Stimulated activated CD8-positive, alpha-beta memory T cell treated with anti-CD3 and anti-CD28 coated beads, Interleukin-2, amount 100 ng/mL, for 48 hours (primary cell): ENCODE measurements at places on chromosomes 16 and 17.

DNA sequence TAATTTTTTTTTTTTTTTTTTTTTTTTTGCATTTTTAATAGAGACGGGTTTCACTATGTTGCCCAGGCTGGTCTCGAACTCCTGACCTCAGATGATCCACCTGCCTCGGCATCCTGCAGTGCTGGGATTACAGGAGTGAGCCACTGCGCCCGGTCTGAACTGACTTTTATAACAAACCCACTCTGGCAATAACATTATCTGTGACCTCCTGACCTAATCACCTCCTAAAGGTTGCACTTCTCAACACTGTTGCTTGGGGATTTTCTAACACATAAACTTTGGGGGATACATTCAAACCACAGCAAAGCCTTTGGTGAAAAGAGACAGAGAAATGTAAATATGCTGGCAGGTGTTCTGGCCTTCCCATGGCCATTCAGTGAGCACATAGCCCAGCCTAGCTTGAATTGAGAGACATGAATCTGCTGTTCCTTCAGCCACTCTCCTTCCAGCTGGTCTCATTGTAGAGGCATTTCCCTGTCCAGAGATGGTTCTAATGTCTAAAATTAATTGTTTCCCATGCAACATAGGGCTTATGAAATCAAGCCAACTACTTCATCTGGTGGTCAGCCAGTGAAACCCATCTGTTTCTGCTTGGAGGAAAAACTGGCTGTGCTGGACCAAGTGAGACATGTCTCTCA, 28.3 kb downstream of the LYRM1 start:
- no peak for DNase-seq

DNA sequence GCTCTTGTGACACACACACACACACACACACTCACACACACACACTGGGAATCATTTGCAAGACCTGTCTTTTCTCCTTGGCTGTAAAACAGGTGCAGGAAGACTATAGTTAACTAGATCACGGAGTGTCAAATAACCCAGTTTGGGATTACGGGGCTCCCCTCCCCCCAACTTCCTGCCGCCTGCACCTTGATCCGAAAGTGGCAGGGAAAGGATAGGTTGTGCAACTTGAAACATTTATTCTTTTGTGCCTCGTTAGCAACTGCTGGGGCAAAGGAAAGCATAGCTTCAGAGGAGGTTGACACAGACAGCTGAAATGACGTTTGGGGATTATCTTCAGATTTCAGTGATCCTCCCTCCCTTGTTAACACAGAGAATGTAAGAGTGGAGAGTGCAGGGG, 149.5 kb downstream of the NTN1 start:
- no peak for DNase-seq

- no peak for DNase-seq
Observed at GRCh38 chr17:17680477-17681186, 626 bp upstream of the RAI1 start.

DNA sequence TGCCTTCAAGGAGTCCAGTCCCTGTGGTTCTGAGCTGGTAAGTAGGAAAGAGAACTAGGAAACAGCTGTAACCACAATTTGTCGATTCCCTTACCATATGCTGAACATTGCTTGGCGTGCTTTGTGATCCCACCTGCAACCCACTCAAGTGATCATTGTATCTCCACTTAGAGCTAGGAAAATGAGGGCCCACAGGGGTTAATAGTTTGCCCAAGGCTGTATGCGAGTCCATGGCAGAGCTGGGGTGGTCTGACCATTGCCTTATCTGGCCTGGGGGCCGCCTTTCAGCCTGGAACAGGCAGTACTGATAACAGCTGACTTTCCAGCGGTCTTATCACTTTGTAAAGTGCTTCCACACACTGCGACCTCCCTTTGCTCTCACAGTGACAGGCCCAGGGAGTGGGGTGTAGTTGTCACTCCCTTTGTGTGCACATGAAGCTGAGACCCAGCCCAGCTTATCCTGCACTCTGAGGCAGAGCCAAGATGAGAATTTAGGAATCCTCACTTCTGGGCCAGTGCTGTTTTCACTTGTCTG, 9.8 kb downstream of the MYL4 start:
- no peak for DNase-seq

GRCh38 chr16:69286941-69287713, 24.0 kb upstream of the VPS4A start:
- DNase-seq = no peak

- DNase-seq = no peak
Observed at GRCh38 chr17:74213861-74214391, 555 bp downstream of the TTYH2 start.

DNA sequence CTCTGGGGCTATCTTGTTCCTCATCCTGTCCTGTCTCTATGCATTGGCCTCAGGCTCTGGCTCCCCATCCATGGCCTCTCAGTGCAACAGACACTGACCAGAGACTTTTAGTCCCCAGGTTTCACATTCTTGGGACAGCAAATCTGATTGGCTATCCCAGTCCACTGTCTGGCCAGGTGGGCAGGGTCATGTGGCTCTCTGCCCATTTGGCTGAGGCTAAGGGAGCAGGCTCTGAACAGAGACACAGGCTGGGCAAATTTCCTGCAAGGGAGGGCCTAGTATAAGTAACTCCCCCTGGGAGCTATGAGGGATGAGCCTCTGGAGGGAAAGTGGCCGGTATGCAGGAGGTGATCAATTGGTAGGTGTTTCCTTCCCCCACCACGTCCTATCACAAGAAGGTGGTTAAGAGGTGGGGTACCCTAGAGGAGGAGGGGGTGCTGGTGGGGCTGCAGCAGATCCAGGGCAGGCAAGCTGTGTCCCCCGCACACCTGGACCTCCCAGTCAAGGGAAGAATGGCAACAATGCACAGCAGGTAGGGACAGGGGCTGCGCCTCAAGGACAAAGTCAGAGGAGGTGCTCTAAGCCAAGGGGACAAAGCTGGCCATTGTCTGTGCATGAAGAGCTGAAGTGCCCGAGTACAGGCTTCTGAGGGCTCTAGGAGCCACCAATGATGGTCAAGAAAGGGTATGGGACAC, 13.2 kb downstream of the XYLT2 start:
- no peak for DNase-seq

DNA sequence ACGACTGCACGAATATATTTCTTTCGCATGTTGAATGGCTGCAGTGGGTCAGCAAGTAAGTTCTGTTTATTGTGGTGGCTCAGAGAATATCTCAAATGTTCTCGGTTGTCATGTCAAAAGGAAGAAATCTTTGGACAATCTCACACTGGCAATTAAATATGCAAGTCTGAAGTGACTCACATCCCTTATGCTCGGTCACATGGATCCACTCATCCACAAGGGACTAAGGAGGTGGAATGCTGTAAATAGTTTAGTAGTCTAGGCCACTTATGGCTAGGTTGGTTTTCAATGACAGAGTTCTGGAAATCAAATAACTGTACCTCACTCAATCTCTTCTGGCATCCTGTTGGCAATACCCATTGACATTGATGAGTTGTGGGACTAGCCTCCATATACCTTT, 33.0 kb upstream of the PMP22 start:
- DNase-seq = no peak

DNA sequence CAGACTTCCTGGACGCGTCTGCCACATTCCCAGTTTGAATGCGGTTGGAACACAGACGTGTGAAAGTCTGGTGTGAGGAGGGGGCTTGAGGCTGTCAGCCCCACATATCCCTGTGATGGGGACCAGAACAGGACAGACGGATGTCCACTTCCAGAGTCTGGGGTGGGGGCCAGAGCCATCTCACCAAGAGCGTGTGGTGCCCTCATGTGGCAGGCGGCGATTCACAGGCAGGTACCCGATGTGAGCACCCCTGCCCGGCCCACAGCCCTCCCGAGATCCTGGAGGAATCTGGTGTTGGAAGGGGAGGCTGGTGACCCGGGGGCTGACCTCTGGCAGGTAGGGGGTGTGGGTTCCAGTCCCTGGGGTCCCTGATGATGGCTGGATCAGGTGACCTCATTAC, 51.5 kb downstream of the ENGASE start:
- no peak for DNase-seq

DNA sequence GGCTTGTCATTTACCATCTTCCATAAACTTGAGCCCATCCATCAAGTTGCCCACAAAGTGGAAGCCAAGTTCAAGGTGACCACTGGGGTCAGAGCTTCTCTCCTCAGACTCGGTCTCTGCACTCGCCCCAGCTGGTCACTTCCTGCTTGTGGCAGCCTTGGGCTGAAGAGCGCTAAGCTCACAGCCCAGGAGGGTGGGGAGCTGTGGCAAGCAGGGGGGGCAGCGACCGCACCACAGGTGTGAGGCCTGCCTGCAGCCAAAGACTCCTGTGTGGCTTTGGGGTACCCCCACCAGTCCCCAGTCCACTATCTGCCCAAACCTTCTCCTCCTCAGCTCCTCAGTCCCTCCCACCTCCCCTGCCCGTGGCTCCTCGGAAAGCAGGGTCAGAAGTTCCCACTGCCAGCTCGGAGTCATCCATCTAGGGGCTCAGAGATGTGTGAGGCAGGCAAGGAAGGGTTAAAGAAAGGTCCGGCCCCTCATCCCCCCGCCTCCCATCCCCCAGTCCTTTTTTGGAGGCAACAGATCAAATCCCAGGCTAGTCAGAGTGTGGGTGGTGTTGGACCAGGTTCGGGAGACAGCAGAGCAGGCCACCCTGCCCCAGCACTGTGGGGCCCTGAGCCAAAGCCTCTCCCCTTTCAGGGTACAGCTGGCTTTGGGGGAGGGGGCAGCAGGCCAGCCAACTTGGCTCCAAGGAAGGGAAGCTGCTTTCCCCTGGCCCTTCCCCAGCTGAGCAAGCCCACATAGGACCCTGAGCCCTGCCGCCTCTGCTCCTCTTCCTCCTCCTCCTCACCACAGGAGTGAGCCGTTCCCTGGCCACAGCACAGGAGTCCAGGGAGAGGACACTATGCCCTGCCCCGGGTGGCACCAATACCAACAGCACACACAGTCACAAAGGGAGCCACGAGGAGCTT, 3.2 kb downstream of the CSF3 start:
- DNase-seq = no peak

DNA sequence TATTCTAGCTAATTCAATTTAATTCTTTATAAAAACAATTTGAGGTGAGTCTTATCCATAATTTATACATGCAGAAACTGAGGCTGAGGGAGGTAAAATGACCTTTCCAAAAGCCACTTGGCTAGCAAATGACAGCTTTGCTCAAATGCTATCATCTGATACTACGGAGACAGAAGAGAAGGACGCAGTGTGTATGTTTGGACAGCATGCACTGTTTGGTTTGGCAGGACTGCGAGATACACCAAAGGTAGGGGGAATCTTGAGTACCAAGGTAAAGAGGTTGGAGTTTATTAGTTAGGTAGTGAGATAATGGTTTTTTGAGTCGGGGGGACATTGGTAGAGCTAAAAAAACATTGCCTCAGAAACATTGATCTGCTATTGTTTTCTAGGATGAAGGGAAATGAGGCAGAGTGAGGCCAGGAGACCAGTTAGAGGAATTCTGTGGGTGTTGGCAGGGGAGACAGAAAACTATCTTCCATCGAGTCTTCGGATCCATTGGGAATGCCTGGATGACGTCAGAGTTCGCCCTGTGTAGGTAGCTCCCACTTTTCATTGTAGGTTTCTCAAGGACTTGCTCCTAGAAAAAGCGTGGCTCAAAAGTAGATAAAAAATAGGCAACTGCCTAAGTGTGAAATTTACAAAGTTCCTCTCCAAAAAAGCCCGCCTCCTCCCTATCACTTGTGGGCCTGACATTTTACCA, 2.5 kb upstream of the HS3ST4 start:
- DNase-seq = no peak

GRCh38 chr17:11336290-11336689, 95.3 kb downstream of the SHISA6 start:
- no peak for DNase-seq

DNA sequence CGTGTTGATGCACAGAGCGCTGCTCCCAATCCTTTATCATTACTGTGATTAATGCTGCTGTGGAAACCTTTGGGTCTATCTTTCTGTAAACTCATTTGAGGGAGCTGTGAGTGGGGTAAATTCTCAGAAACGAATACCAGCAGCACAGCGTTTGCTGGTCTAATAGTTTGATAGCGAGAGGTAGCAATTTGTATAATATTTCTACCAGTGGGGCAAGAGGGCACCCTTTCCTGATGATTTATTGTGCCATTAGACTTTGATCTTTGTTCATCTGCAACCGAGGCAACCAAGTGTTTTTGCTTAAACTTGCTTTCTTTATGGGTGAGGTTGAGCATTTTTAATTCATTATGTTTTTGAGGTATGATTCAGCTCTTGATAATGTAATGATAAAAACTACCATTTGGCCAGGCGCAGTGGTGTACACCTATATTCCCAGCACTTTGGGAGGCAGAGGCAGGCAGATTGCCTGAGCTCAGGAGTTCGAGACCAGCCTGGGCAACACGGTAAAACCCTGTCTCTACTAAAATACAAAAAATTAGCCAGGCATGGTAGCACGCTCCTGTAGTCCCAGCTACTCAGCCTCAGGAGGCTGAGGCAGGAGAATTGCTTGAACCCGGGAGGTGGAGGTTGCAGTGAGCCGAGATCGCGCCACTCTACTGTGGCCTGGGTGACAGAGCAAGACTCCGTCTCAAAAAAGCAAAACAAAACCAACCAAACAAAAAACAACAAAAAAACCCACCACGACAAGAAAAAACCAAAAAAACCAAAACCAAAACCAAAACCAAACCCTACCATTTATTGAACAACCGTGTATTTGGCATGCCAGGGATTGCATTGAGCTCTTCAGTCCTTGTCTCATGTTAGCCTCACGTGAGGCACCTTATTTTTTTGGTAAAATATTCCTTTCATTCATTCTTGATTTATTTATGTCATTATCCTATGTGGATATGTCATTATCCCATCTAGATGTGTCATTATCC, 81.5 kb downstream of the PLCG2 start:
- no peak for DNase-seq

- no peak for DNase-seq
Observed at GRCh38 chr16:6573577-6573976, 759.1 kb upstream of the RBFOX1 start.

DNA sequence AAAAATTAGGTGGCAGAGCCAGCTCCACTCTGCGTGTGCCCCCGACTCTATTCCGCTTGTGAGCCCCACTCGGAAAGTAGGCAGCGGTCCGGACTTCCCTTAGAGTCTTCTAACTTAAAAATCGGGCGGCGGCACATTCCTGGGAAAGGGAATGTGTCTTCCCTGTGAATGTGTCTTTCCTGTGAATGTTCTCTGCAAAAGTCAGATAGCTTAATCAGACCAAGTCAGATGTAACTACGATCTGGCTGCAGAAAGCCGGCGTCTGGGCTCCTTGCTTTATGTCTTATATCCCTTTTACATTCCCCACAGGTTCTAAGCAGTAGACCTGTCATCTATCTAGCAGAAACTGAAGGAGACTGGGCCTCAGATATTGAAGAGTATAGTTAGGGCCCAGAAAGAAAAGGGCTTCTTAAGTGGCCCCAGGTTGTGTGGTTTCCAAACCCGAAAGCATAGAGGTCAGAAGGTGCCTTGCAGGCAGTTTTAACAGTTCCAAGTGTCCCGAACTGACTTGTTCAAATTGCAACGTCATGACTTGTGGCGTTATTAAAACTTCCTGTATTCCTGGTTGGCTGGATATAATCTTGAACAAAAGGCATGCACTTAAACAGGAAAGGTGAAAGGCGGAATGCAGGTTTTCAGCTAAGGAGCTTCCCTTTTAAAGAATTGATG, 601 bp downstream of the PHKB start:
- DNase-seq = no peak

- no peak for DNase-seq
Observed at GRCh38 chr17:80719449-80719848, 174.8 kb downstream of the RPTOR start.
